Sigmoid colon (tissue), 7 donors: ENCODE measurements at places on chromosomes 5 and 9. TPM values are rescaled to one million over a fixed set of nuclear protein-coding genes. Genes with fewer than 3 reads are reported as not detected.

CER1 gene
- total RNA-seq, result 0.71 TPM

GRCh38 chr9:131656356-131657036 is 83.4 kb downstream of the RAPGEF1 start:
- DNase-seq, result peak; percentile 83

DNA sequence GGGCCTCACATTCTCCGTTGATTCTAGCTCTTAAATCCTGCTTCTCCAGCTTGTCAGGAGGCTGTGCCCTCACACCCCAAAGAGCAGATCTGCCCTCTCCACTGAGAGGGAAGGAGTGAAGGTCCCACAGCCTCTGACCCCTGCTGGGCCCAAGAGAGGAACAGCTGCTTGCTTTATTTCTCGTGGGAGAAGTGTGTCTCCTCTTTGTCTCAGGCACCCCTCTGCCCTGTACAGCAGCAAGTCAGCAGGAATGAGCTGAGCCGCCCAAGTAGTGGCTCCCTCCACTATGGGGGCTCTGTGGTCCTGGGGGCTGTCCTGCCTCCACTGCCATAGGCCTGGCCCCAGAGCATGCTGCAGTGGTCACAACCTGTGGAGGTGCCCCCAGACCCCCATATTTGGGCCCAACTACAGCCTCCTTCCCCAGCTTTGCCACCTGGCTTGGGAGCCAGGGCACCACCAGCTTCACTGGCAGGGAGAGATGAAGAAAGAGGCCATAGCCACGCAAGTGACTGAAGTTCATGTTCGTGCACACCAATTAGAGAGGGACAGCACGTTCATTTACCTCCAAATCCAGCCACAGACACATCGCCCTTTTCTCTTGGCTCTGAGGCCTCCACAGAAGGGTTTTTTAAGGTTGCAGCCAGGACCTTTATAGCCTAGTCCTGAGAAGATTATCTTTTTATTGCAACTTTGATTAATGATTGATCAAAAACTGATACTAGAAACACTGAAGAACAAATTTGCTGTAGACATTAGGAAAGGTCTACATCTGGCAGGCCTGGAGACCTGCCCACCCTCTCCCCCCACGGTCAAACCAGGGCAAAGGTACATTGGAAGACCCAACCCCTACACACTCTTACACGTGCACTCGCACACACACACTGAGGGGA is 27.5 kb downstream of the IRF1 start:
- peak; percentile 48 for DNase-seq

LCN1 gene
- total RNA-seq, result not detected

- peak; percentile 49 for DNase-seq
Measured at GRCh38 chr5:172477466-172477865, 23.1 kb upstream of the SH3PXD2B start.

GRCh38 chr9:27189426-27189825 is 80.4 kb downstream of the TEK start:
- DNase-seq, result no peak

DNA sequence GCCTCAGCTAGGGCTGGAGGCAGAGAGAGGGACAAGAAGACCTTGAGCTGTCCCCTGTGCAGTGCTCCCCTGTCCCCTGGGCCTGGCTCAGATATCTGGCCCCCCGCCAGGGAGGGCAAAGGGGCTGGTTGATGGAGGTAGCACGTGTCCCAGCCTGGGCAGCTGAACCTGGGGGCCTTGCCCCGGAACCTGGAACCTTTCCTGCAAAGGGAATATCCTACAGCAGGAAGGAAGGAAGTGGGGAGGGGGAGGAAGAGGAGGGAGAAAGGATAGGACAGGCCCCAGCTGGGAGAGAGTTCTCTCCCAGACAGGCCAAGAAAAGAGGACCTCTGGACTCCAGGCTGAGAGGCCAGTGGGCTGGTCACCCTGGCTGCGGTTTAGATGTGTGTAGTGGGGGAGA is 27.6 kb upstream of the PSD2 start:
- no peak for DNase-seq

TRIM36 gene
- not detected for total RNA-seq

GRCh38 chr9:92668746-92669526 is 995 bp downstream of the IPPK start:
- DNase-seq, result no peak

DNA sequence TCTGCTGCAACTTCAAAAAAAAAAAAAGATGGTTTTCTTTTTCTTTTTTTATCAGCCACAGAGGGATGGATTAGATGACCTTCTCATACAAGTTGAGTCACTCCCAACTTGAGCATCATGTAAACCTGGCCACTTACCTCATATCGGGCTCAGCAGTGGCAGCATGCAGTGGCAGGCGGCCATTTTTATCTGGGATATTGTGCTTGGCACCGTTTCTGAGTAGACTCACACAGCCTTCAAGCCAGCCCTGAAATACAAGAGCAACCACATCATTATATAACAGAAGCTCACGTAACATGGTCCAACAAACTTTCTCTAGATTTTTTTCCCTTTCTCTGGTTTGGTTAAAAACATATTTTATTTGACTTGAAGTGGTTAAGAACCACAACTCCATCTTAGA is 62.6 kb downstream of the ANKRD55 start:
- no peak for DNase-seq

DNA sequence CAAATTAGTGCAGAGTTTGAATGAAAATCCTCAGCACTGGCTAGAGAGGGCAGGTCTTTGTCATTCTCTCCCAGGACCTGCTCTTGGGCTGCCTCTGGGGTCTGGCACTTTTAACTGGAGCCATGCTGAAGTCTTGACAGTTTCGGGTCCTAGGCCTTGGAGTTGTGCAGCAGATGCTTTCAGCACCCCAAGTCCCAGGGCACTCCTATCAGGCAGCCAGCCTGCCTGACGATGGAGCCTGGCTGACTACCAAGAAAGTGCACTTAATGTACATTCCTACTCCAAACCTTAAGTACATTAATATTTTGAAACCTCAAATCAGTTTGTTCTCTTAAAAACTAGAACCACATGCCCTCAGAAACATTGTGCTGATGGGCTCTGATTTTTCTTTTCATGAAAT is 69.3 kb upstream of the CXCL14 start:
- no peak for DNase-seq

- DNase-seq, result no peak
Measured at GRCh38 chr9:131720330-131720729, 19.5 kb downstream of the RAPGEF1 start.

SLC4A9 gene
- not detected for total RNA-seq
